ENCODE measurements at places on chromosomes 4 and X.

DNA sequence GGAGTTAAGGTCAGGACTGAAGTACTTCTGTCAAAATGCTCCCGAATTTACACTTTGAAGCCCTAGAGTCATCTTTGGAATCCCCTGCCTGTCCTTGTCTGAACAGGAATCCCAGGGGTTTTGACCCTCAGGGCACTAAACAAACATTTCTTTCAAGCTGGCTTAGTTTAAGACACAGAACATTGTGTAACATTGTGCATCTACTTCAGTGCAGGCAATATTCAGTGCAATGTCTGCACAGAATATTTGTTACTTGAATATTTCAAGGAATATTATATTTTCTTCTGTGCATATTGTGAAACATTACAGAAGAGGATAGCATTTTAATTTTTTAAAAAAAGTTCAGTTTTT lies 763.4 kb downstream of the PCDH18 start:
- no peak for DNase-seq

GRCh38 chr4:163440040-163440439 lies 33.5 kb downstream of the TKTL2 start:
- no peak for DNase-seq

DNA sequence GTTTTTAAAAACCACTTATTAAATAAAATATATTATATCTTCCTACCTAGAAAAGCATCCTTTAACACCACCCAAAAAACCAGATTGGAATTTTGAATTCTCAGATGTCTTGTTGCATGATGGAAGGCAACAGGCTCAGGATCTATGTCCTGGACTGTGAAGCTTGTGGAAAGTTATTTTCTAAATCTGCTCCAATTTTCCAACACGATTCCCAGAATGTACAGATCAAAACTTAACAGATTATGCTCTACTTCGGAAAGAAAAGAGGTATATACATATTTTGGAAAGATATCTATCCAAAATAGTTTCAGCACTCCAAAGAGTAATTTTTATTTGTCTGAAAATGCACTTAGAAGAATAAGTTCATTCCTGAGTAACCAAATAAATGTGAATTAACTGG lies 291.7 kb upstream of the EMCN start:
- no peak for DNase-seq

DNA sequence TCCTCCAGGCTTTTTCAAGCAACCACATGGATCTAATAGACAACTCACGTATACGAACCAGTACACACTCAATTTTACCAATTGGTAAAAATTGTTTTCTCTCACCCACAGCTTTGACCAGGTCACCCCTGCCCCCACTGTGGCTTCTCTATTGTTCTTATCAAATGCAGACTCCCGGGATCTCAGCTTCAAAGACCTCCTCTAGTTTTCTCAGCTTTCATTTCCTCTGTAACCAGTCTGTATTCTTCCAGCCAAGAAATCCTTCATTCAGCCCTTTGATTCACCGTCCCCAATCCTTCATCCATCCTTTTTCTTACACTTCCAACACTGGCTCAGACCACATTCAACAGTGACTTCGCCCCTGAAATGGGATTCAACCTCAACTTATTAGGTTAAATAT lies 120.7 kb downstream of the CORIN start:
- no peak for DNase-seq

All from T-helper 2 cell treated with Interferon-gamma antibody and Interleukin-4, amounts not matched to agents 5 μg/mL and 100 μg/mL, for 36 hours (primary cell).